ENCODE measurements at places on chromosomes 2 and 18. TPM values are rescaled to one million over a fixed set of nuclear protein-coding genes. Genes with fewer than 3 reads are reported as not detected.

Gene PUS10
- 1.4 TPM for total RNA-seq

Gene ALPG
- total RNA-seq = not detected

Gene FEV
- total RNA-seq = not detected

Gene BCL2
- total RNA-seq = 20.5 TPM
